Placental pericyte (primary cell): ENCODE measurements at places on chromosomes 4 and X. TPM values are rescaled to one million over a fixed set of nuclear protein-coding genes. Genes with fewer than 3 reads are reported as not detected.

PPP1R2C gene
- not detected in 2 replicates for total RNA-seq

STK32B gene
- 1.3 and 2.7 TPM in 2 replicates for total RNA-seq

DUSP9 gene
- under 0.01 and 0.14 TPM in 2 replicates for total RNA-seq

DMRTC1 gene
- total RNA-seq: not detected in 2 replicates

P2RY4 gene
- 0.14 and 0.22 TPM in 2 replicates for total RNA-seq

PFKFB1 gene
- total RNA-seq: not detected in 2 replicates

ARMCX2 gene
- total RNA-seq: 48.1 and 68.6 TPM in 2 replicates

COL25A1 gene
- 0.66 and 1.7 TPM in 2 replicates for total RNA-seq

EPGN gene
- total RNA-seq: not detected in 2 replicates

ASB12 gene
- total RNA-seq: not detected in 2 replicates

NUDT6 gene
- 2.2 and 7.6 TPM in 2 replicates for total RNA-seq

DKK2 gene
- under 0.01 and 6.7 TPM in 2 replicates for total RNA-seq

GABRG1 gene
- total RNA-seq: not detected in 2 replicates

ELOVL6 gene
- total RNA-seq: 17.5 and 18.2 TPM in 2 replicates
